ENCODE measurements at places on chromosomes 4 and X.

GRCh38 chr4:136012220-136012619 lies 1520.1 kb downstream of the PCDH18 start:
- no peak for DNase-seq

GRCh38 chr4:48683784-48684666 lies 96.1 kb downstream of the FRYL start:
- no peak for DNase-seq

DNA sequence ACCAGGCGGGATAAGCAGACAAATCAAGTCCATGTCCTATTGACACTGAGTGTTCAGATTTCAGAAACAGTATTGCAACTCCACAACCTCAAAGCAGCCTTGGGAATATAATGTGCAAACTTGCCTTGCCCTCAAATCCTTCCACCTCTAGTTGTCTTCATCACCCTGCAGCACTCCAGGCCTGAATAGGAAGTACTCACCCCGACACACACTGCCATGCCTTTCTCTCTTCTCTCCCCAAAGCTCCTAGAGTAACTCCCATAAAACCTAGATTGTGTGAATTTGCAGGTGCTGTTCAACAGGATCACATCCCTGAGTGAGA lies 19.6 kb downstream of the ACSL1 start:
- DNase-seq: no peak

GRCh38 chrX:74551934-74552333 lies 62.5 kb downstream of the RLIM start:
- DNase-seq: no peak

DNA sequence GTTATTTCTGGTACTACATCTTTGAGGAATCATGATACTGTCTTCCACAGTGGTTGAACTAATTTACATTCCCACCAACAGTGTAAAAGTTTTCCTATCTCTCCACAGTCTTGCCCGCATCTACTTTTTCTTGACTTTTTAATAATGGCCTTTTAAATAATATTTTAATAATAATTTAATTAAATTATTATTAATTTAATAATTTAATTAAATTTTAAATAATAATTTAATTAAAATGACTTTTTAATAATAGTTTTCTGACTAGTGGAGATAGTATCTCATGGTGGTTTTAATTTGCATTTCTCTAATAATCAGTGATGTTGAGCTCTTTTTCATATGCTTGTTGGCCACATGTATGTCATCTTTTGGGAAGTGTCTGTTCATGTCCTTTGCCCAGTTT lies 1395.0 kb upstream of the ADGRL3 start:
- no peak for DNase-seq

DNA sequence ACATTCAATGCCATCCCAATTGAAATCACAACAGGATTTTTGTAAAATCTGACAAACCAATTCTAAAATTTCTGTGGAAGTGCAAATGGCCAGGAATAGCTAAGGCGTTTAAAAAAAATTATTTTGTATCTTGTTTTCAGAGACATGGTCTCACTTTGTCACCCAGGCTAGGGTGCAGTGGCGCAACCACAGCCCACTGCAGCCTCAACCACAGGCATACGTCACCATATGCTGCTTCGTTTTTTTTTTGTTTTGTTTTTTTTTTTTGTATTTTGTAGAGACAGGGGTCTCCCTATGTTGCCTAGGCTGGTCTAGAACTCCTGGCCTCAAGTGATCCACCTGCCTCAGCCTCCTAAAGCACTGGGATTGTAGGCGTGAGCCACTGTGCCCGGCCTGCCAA lies 24.5 kb downstream of the ZNF41 start:
- DNase-seq: no peak

DNA sequence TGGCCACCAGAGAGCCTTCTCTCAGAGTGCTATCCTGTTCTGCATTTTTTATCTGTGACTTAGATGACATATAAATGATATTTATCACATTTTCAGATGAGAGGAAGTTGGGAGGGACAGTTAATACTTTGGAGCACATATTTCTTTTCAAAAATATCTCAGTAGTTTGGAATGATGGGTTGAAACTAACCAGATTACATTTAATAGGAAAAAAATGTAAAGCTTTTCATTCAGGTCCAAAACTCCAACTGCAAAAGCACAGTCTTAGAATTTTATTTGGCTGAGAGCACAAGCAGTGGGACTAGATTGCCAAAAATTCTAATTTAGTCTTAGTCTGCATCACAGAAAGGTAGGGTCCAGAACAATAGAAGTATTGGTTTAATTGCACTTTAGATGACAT lies 248.2 kb upstream of the TEX13A start:
- DNase-seq: no peak

GRCh38 chrX:73850124-73851013 lies 287.4 kb downstream of the CHIC1 start:
- no peak for DNase-seq

DNA sequence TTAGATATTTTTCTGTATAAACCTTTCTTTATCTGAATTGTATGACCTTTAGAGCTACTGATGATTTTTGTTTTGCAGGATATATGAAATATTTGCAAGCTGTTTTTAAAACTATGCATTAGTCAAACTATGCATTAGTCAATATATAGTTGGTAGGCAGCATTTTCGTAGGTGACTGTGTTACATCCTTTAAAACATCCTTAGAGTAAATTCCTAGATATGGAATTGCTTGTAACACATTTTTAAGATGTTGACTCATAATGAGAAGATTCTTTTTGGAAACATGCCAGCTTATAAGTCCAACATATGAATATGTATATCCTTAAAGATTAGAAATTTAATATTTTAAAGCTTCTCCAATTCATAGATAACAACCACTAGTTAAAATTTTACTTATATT lies 1768.5 kb downstream of the PCDH7 start:
- DNase-seq: no peak

DNA sequence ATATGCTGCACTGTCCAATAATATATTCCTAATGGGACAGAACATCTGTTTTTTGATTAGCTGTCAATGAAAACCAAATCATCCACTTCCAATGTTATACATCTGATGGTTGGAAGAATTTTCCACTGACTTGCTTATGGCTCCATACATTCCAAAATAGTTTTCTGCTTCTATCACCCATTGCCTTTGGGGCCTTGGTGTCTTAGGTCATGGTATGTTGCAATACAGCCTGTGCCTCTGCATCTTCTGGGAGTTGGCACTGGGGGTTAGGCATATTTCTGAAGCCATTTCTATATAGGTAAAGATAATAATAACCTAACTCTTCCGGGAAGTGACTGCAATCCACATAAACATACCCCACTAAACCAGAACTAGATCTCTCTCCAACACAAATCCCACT lies 53.2 kb upstream of the NR3C2 start:
- no peak for DNase-seq

DNA sequence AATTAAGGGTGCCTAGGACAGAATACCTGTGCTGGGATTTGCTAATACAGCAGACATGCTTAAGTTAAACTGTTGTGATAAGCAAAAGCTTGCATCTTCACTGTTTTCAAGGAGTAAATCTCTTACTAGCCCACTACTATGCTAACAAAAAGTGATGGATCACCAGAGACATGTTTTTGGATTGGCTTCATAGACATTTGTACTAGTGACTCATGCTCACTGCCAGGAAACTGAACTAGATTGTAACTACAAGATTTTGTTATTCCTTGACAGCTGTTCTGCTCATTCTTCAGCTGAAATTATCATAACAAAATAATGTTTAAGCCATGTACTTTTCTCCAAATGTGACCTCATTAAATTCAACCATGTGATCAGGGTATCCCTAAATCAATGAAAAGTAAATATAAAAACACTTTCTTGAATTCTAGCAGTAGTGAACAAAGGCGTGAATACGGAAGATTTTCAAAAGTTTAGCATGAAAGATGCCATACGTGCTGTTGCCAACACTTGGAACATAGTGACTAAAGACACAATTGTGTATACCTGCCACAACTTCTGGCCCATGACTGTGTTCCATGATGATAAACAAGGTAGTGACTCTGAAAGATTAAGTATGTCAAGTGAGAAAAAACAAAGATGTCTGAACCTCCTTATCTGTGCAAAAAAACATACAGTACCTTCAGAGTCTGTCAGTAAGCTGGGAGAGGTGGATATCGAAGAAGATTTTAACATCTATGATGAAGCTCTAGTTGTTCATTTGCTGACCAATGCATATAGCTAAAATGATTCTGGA lies 154.0 kb downstream of the BTC start:
- no peak for DNase-seq

DNA sequence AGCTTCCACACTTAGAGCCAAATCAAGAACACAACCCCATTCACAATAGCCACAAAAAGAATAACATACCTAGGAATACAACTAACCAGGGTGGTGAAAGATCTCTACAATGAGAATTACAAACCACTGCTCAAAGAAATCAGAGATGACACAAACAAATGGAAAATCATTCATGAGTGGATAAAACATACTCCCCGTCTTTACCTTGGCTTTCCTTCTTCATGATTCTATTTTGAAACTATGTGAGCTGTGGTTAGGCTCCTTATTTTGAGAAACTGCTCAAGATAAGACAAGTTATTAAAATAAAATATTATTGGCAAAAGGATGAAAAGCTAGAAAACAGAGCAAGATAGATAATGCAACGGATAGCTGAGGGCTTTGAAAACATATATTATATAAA lies 598.1 kb upstream of the FAT1 start:
- DNase-seq: no peak

GRCh38 chr4:85028910-85029309 lies 62.4 kb upstream of the WDFY3 start:
- no peak for DNase-seq

GRCh38 chrX:106932492-106932923 lies 12.3 kb downstream of the CLDN2 start:
- DNase-seq: no peak

DNA sequence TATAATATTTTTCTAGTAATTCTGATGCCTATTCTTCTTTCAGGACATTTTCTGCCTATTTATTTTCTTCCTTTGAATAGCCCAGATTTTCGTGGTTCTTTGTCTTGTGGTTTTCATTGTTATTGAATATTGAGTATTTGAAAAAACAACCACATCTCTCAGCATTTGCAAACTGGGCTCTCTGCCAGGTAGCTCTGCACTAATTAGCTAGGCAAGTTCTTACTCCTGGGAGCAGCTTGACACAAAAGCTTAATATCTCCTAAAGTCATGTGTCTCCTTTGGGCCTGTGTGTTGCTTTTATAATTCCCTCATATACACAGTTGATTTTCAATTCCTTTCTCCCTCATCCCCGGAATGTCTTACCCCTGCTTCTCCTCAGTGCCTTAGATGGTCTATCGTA lies 413.5 kb upstream of the GRIA3 start:
- peak; percentile 13 for DNase-seq

DNA sequence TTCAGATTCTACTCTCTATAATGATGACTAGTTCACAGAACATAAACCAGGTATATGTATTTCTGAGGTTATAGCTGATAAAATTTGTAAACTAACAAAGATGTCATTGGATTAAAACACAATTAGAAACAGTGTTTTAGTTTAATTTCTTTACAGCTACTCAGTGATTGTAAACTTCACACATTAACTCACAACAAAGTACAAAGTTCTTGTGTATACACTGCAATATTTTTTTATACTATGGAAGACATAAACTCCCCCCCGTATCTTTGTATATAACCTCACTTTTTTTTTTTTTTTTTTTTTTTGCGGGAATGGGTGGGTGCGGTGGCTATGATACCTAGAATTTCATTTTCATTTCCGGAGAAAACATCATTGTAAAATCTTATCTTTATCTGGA lies 1043.2 kb downstream of the PCDH18 start:
- DNase-seq: no peak

DNA sequence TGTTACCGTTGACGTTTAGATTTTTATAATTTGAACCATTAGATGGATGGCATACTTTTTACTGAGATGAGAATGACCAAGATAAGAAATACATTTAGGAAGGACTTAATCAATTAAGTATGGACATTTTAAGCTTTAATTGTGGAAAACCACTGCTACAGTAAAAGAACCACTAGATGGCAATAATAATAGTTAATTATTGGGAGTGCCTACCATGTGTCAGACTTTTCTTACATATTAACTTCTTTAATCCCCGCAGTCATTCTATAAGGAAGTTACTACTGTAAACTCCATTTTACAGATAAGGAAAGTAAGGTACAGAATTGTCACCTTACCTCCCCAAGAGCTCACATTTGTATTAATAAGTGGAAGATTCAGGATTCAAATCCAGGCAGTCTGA lies 48.5 kb upstream of the MYOZ2 start:
- no peak for DNase-seq

DNA sequence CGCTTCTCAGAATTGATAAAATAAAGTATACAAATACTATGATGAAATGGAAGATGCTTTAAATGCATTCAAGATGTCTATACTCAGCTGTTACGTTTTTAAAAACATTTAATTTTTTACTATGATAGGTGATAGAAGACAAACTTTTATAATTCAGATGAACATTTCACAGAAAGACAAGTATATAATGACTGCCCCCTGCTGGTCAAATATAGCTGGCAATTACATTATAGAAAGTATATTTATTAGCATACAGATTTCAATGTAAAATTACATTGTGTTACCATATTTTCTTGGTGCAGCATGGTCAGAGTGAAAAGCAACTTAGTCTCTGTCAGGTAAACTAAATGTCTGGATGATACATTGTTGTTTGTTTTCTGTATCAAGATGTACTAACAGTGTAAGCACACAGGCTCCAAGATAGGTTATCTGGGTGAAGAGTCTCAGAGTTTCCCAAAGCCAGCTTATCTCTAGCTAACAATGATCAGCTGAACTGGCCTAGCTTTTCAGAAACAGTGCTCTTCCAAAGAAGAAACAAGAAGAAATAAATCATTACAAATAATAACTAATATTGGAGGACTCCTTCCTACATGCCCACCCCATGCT lies 54.1 kb downstream of the SRPX start:
- no peak for DNase-seq

DNA sequence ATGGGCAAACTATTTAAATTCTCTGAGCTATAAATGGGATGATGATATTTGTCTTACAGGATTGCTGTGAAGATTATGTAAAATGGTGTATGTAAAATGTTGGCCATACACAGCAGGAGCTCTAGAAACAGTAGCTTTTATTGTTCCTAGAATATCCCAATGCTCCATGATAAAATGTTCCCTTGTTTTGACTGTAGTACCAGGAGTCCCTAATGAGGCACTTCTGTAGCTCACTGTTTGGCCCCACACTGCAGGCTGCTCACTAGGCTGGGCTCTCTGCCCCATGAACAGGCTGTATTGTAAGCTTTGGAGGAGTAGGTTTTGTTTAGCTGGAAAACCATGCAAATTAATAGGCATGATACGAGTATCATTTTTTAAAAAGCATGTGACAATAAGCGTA lies 3.3 kb upstream of the FGA start:
- DNase-seq: no peak

- DNase-seq: no peak
Observed at GRCh38 chrX:11435568-11435967, 142.4 kb downstream of the AMELX start.

DNA sequence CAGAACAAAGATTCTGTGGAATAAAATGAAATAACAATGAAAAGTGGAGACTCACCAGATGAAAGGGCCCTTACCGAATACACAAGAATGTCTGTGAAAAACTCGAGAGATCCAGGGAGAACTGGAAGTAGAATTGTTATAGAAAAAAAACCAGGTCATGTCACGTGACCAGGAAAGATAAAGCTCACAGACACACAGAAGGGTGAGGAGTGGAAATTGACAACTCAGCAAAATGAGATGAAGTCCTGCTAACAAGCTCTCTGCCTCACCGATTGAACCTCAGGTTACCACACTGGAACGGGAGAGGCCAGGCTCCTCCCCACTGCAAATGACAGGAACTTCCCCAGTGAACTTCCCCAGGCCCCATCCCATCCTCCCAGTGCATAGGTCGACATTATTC lies 1618.0 kb upstream of the PCDH10 start:
- no peak for DNase-seq
